T-helper 2 cell treated with Interferon-gamma antibody and Interleukin-4, amounts not matched to agents 5 μg/mL and 100 μg/mL, for 36 hours (primary cell): ENCODE measurements at places on chromosomes 13 and 19.

- peaks cover 76% of the 10 kb centered on the region for H3K27me3 ChIP-seq
- H3K4me3 ChIP-seq: peak overlapping the region; percentile 61
- no peak for DNase-seq
- peaks cover 7% of the 10 kb centered on the region for H3K36me3 ChIP-seq
These were observed 1.5 kb downstream of the ZIC5 start for GRCh38 chr13:99969919-99970650.

DNA sequence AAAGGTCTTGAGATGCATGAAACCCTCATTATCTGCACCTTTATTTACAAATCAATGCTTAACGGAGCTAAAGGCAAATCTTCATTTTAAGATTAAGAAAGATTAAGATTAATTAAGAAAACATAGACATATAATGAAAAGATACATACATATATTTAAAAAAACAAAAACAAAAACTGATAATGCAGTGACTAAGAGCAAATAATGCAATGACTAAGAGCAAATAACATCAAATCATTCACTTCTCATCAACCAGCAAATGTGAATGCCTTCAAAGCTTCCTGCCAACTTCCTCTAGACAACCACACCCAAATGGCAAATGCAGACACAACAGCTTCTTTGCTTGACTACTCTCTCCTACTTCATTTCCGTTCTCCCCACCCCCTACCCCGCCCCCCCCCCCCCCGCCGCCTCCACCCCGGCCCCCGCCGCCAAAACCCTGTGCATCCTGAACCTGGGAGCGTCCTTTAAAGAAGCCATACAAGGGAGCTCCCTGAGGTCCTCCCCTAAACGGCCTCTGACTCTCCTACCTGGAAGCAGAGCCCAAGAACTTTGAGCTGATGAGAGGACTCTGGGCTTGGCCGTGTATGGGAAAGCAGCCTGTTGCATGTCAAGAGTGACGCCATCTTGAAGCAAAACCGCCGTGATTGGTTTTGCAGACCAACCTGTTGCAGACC is 24.5 kb downstream of the TEX101 start:
- peaks cover 3% of the 10 kb centered on the region for H3K36me3 ChIP-seq
- H3K4me1 ChIP-seq: peaks cover 33% of the 10 kb centered on the region
- peak overlapping the region; percentile 67 for H3K4me3 ChIP-seq
- DNase-seq: no peak
- H3K27me3 ChIP-seq: peaks cover 7% of the 10 kb centered on the region
- peak overlapping the region; percentile 91 for H3K27ac ChIP-seq

- H3K27me3 ChIP-seq: peaks cover 42% of the 10 kb centered on the region
- no peak for DNase-seq
- H3K4me3 ChIP-seq: no peak overlapping the region
- peaks cover 5% of the 10 kb centered on the region for H3K4me1 ChIP-seq
These were observed 439.4 kb upstream of the KLF12 start for GRCh38 chr13:74573654-74574053.

DNA sequence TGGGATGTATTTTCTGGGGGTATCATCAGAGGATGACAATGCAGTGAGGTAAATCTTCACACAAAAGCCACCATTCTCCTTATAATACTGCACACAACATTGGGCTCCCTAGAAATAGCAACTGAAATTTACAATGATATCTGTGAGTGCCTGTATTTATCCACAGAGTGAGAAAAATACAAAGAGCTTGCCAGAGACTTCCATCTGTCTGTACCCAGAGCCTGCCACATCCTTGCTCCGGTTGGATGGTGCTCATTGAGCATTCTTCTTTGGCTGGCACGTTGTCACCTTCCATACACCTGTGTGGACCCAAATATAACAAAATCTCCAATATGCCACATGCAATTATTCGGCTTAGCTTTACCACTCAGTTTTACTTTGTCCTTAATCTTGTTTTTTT is 189.5 kb upstream of the UFM1 start:
- DNase-seq: no peak
- H3K36me3 ChIP-seq: no peaks in the 10 kb centered on the region
- H3K27ac ChIP-seq: no peak overlapping the region
- no peaks in the 10 kb centered on the region for H3K27me3 ChIP-seq
- H3K4me3 ChIP-seq: no peak overlapping the region

DNA sequence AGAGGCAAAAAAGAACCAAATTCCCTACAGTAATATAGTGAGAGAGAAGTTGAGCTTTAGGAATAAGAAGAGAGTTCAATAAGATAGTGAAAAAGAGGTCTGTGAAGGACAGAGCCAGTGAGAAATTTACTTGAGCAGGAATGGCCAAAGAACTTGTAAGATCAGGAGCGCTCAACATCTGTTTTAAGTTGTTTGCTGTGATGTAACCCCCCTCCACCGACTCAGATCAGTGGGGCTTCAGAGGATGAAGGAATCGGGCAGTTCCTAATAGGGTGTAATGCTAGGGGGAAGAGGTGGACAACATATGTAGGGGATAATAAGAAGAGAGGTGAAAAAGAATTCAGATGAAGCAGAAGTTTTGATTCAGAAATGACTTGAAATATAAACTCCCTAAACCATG is 85.3 kb upstream of the FNDC3A start:
- H3K4me3 ChIP-seq: no peak overlapping the region
- no peaks in the 10 kb centered on the region for H3K36me3 ChIP-seq
- peaks cover 9% of the 10 kb centered on the region for H3K4me1 ChIP-seq
- H3K27me3 ChIP-seq: no peaks in the 10 kb centered on the region
- H3K27ac ChIP-seq: no peak overlapping the region

- DNase-seq: no peak
- peaks cover 6% of the 10 kb centered on the region for H3K36me3 ChIP-seq
- no peak overlapping the region for H3K27ac ChIP-seq
- no peak overlapping the region for H3K4me3 ChIP-seq
These were observed 94.7 kb downstream of the MIPEP start for GRCh38 chr13:23794267-23795161.

DNA sequence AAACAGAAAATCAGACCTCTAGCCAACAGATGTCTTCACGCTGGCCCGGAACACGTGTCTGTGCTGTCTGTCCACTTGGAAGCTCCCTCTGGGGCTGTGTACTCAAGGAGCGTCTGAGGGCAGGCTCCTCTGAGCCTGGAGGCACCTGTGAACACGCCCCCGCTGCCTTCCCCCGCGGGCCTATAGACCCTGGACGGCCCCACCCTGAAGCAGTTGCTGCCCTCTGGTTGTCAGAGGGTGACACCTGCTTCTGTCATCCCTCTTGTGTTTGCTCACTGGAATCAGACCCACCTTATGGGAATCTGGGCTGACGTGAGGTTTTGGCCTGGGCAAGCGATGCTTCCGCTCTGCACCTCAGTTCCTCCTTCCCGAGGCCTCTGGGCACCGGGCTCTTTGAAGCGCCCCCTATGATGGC is 19.2 kb downstream of the EPN1 start:
- H3K4me1 ChIP-seq: no peaks in the 10 kb centered on the region
- H3K36me3 ChIP-seq: peaks cover 16% of the 10 kb centered on the region
- H3K27me3 ChIP-seq: no peaks in the 10 kb centered on the region
- no peak overlapping the region for H3K4me3 ChIP-seq
- H3K27ac ChIP-seq: no peak overlapping the region
- DNase-seq: no peak

DNA sequence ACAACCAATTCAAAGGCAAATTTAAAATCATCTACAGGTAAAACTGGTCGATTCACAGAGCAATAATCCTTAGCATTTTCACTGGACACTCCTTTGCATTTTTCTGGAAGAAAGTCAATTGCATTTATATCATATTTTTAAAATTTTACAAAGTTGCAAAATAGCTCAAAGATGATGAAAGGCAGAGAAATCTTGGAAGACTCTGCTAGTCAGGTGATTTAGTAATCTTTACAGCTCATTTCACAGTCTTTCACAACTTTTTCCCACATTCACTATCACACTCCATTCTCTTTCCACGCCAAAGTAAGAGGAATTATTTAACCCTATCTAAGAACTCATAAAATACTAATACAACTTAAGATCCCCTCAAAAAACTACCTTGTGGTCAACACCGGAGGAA is 1063.8 kb downstream of the EFNB2 start:
- H3K27ac ChIP-seq: no peak overlapping the region
- H3K4me3 ChIP-seq: no peak overlapping the region
- H3K4me1 ChIP-seq: no peaks in the 10 kb centered on the region
- H3K36me3 ChIP-seq: no peaks in the 10 kb centered on the region
- no peak for DNase-seq
